ENCODE measurements at places on chromosomes 11 and 22.

GRCh38 chr11:135075740-135076139 lies 663.7 kb upstream of the B3GAT1 start:
- peak; percentile 42 for DNase-seq

GRCh38 chr11:123054301-123055065 lies 7.5 kb downstream of the HSPA8 start:
- DNase-seq, result no peak

DNA sequence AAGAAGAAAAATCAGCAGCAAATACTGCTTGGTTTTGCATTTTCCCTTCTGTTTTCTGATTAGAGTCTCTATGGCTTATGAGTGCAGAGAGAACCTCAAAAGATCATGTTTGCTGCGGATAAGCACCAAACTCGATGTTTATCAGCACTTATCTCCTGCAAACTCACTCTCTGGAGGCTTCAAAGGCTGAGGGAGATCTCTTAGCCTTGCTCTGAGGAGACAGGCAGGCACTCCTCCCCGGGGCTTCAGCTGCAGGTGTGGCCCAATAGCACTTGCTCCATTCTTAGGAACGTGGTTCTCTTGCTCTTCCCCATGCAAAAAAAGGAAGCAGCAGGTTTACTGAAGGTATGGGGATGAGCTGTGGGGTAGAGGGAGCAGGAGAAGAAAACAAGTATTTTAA lies 45.1 kb downstream of the FLI1 start:
- no peak for DNase-seq

DNA sequence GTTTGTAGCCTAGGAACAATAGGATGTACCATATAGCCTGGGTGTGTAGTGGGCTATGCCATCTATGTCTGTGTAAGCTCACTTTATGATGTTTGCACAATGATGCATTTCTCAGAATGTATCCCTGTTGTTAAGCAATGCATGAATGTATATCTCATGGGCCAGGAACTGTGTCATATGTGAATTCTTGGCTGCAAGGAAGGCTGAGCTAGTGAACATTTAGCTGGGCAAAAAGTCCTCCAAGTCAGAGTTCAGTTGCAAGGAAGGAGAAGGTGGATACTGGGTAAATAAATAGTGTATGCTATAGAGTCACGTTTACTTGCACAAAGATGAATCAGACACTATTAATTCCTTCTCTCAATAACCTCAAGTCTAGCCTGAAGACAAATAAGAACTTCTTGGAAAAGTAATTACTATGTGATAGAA lies 136.1 kb downstream of the EHF start:
- no peak for DNase-seq

DNA sequence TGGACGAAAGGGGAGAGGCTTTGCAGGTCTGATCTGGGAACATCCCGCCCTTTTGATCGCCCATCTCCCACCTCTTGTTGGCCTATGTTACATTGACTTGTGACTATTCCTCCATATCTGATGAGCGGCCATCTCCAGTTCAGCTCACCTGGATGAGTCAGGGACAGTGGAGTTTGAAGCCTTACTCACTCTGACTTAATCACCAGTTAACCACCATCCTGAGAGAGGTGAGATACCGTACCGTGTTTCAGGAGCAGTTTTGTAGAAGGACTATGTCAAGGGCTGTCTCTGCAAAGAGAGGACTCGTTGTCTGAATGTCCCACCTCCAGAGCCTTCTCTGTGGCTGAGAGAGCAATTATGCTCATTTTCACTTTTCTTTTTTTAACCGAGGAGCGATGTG lies 771.7 kb downstream of the NTM start:
- no peak for DNase-seq

- no peak for DNase-seq
These were observed 14.3 kb downstream of the MTCH2 start for GRCh38 chr11:47628026-47628425.

DNA sequence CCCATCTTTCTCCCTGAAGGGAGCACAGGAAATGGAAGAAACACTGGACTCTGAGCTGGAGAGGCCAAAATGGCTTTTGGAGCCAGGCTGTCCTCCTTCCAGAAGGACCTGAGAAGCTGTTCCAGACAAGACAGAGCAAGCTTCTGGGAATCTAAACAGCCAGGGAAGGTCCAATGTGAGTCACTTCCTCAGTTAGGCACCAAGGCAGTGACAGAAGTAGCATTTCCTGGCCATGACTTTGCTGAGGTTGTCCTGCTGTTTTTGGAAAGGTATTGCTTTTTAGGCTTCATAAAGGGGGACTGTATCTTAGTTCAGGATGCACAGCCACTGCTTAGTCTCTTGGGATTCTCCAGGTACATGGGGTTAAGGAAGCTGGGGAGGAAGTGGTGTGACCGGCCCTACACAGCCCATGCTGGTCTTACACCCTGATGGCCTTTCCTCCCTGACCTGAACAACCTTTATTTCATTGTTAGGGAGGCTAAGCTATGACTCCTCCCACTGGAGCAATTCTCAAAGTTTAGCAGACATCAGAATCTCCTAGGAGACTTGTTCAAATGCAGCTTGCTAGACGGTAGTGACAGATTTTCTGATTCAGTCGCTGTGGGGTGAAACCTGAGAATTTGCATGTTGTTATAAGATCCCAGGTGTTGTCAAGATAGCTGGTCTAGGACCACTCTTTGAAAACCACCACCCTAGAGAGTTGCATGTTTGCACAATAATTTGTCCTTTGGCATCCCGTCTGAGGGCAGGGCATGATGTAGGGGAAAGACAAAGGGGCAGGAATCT lies 6.8 kb upstream of the INSC start:
- no peak for DNase-seq

GRCh38 chr11:69055598-69056516 lies 7.1 kb downstream of the TPCN2 start:
- DNase-seq, result no peak

All from activated CD8-positive, alpha-beta memory T cell treated with anti-CD3 and anti-CD28 coated beads, Interleukin-2, amount 50 U/mL, for 4 hours (primary cell).